GM12892 (cell line): ENCODE measurements at places on chromosomes 1 and 21.

- DNase-seq, result no peak
These were observed 807.1 kb downstream of the USP25 start for GRCh38 chr21:16536643-16537434.

DNA sequence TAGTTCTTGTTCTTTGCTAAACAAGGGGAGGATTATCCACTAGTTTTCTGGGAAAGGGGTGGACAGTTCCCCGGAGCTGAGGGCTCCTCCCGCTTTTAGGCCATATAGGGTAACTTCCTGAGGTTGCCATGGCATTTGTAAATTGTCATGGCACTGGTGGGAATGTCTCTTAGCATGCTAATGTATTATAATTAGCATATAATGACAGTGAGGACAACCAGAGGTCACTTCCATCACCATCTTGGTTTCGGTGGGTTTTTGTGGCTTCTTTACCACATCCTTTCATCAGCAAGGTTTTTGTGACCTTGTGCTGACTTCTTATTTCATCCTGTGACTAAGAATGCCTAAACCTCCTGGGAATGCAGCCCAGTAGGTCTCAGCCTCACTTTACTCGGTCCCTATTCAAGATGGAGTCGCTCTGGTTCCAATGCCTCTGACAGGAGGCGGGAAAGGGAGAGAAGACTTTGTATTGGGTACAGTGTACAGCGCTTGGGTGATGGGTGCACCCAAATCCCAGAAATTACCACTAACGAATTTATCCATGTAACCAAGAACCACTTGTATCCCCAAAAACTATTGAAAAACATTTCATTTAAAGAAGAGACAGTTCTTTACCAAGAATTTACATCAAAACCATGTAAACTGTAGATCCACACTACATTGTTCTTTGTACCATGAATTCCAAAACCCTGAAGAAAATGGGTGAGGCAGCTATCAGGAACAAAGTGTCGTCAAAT, 8.7 kb upstream of the SLC2A5 start:
- DNase-seq, result no peak

DNA sequence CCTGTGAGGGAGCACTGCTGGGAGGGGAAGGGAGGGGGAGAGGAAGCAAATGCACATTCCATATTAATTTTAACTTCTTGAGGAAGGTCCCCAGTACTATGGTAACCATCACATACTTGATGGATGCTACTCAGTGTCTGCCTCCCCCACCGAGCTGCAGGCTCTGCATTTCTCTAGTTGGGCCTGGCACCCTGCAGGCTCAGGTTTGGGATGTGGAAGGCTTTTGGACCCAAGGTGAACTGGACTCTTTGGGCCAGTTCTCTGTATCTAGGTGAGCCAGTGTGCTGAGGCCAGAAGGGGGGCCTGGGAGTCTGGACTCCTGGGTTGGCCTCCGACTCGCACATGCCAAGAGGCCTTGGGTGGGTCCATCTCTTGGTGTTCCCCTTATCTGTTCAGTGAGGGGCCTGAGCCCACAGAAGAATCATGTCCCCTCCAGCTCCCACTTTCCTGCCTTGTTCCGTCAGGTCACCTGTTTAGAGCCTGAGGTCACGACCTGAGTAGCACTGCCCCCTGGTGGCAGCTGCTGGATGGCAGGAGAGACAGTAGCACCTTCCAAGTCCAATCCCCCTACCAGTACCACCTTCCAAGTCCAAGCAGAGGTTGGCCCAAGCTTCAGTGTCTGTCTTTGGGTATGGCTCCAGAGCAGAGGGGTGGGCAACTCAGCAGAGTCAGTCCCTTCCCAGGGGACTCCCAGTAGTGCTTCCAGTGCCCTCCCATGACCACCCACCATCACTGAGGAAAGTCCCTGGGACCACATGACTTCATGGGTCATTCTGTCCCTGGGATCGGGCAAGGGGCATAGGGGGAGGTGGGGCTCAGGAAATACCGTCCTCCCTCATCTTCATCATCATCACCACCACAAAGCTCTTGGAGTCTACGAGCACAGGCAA, 241.8 kb downstream of the TRABD2B start:
- peak; percentile 42 for DNase-seq

DNA sequence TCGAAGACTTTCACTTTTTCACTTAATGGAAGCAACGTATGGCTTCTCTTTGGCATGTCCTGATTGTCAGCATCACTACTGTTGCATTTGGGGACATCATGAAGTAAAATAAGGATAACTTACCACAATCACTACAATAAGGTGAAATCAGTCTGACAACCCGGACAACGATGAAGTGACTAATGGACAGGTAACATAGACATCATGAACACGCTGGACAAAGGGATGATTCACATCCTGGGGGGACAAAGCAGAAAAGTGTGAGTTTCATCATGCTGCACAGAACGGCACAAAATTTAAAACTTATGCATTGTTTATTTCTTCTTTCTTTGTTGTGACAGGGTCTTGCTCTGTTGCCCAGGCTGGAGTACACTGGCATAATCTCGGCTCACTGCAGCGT, 53.9 kb downstream of the FH start:
- no peak for DNase-seq

DNA sequence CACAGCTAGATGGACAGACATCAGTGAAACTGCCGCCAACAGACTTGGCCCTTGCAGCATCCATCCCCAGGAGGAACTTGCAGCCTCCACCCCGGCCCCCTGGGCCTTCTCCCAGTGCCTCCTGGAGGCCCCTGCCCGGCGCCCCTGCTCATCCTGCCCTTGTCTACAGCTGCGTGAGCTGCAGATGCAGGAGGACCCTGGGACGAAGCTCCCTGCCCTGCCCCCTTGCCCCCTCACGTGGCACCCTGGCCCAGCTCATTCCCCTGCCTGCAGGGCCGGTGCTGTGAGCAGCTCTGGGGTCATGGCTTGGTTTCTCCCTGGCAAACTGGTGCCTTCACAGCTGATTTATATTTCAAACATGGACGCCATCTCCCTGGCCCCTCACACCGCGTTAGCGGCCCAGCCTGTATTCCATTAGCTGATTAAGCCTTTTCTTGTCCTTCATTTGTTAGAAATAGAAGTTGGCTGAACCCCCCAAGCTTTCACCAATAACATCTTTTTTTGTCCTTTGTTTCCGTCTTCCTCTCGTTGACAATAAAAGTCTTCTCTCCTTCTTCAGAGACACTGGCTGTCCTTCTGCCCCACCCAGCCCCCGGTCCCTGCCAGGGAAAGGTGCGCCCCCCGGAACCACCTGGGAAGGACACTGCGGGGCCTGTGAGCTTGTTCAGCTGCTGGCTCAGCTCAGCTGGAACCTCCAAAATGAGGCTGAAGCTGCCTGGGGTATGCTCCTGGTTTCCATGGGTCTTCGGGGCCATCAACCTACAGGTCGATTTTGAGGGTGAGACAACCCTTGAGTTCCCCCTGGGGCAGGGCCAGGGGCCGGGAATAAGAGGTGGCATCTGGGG, 34.0 kb upstream of the SLC19A1 start:
- no peak for DNase-seq

- no peak for DNase-seq
These were observed 41.3 kb downstream of the CYP2J2 start for GRCh38 chr1:59885160-59885832.

- no peak for DNase-seq
These were observed 49.7 kb downstream of the LMX1A start for GRCh38 chr1:165306543-165307434.

DNA sequence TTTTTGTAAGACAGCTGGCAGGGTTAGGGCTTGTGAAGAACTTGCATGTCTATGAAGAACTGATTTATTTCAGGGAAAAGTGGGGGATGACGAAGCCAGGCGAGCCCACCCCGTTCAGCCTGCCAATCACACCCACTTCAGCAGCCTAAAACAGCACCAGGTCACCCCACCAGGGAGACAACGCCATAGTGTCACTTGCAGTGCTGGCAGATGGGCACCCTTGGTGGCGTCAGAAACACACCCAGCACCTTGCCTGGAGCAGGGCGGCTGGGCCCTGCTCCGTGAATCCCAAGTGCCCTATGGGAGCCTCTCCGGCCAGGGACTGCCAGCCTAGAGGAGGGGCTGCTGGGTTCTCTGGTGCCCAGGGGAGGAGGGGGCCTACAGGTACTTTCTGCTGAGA, 5.0 kb upstream of the NADK start:
- no peak for DNase-seq

GRCh38 chr21:14491269-14491681, 54.8 kb downstream of the SAMSN1 start:
- no peak for DNase-seq

DNA sequence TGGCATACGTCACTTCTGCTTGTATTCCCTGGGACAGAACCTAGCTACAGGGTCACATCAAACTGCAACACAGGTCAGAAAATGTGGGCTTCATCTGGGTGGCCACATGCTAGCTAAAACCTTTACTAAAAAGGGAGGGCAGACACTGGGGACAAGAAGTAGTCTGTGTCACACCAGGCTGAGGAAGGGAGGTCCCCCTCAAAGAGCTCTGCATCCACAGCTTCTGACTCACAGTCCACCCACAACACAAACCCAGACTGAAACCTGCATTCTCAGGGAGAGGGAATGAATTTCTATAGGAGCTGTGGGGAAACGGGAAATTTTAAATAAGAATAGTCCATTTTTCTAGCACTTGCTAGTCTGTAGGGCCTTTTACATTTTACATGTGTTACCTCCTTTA, 16.2 kb downstream of the OLIG2 start:
- DNase-seq, result no peak

DNA sequence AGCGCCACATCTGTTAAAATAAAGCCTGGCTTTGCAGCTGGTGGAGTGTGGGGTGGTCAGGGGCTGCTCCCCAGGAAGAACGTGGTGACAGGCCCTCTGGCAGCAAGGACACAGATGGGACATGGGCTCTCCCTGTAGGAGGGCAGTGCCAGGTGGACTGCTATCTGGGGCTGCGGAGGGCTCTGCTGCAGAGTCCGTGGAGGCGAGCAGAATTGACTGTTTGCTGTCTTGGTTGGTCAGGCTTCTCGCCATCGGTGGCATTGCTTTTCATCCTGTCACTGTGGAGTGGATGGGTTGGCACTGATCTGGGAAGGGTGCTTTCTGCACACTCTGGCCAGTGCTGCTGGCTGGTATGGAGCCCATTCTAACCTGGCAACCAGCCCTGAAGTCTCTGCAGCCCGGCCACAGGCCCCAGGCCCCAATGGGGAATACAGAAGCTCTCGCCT, 103.0 kb downstream of the LAMC2 start:
- DNase-seq, result no peak

- no peak for DNase-seq
These were observed 2.6 kb upstream of the SYTL1 start for GRCh38 chr1:27339213-27339612.

DNA sequence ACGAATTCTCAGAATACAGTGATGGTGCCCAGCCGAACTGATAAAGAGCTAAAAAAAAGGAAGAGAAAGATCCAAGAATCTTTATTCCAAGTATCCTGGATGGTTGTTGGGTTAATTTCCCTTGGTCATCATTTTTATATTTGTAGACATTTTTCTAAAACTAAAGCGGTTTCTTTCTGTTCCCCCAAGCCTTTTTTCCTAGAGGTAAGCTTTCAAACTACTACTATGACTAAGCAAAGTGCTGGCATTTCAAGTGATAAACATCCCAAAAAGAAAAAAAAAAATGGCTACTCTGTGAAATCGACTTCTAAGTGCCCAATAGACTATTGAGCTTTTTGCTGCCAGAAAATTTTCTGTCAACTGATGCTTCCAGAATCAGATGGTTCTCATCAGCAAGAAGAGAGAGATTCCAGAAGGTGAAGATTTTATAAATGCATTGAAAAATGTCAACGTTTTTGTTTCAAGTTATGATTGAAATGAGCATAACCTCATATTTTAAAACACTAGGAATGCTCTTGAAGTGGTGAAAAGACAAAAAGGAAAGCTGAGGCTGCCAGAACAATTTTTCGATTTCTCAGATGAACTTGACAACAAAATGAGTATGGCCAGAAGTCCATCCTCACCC, 96.1 kb upstream of the ZC3H11B start:
- no peak for DNase-seq

DNA sequence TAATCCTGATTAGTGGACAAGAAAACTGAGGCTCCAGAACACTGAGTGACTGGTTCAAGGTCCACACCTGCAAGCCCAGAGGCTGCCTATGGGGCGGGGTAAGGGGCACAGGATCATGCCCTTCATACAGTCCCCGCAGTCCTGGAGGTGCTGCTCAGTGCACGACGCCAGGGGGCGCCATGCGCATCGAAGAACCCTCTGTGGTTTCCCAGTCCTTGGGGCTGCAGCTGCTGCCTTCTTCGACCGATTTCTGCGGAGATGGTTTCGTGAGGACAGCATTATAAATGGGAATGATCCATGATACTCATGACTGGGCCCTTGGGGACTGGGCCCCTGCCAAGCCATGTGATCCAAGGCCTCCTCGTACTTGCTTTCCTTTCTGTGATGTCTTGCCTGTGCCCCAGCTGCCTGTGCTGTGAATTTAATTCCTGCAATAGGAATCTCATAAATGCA, 37.1 kb upstream of the ARHGEF10L start:
- peak; percentile 50 for DNase-seq

GRCh38 chr1:37274486-37274885, 199.9 kb upstream of the ZC3H12A start:
- no peak for DNase-seq

DNA sequence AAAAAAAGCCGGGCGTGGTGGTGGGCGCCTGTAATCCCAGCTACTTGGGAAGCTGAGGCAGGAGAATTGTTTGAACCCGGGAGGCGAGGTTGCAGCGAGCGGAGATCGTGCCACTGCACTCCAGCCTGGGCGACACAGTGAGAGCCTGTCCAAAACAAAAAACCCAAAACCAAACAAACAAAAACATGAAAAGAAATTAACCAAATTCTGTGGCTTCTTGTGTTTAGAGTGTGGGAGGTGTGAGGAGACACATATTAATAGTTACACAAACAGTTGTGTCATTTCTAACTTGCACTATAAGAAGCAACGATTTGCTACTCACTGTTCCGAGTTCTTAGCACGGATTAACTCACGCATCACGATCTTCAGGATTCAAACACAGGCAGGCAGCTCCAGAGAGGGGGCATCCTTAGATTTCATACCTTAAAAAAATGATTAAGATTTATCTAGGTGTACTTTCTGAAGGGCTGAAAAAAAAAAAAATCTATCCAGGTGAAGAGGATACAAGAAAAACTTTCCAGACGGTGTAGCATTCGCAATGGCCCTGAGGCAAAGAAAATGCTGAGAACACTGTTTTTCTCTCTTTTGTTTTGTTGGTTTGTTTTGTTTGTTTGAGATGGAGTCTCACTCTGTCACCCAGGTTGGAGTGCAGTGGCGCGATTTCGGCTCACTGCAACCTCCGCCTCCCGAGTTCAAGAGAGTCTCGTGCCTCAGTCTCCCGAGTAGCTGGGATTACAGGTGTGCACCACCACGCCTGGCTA, 713 bp upstream of the HMGCL start:
- DNase-seq, result no peak

GRCh38 chr1:92343061-92343460, 44.2 kb downstream of the RPAP2 start:
- DNase-seq, result no peak

DNA sequence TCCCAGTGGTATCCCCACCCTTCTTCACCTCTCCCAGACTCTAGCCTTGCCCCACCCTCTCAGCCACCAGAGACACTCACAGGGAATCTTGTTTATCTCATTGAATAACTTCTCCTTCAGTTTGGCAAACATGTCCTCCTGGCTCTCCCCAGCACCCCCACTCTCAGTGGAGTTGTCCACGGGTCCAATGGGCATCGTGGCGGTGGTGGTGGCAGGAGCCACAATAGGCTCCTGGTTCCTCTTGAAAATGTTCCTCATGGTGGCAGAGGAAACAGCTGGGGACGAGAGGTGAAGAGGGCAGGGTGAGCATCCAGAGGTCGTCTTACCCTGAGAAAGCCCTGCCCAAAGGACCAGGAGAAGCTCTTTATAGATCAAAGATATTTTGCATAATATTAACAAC, 104.7 kb downstream of the SYT2 start:
- DNase-seq, result no peak
